ENCODE measurements at places on chromosomes 1 and 21.

GRCh38 chr1:162538815-162539431 is 22.6 kb upstream of the UAP1 start:
- no peak for DNase-seq

DNA sequence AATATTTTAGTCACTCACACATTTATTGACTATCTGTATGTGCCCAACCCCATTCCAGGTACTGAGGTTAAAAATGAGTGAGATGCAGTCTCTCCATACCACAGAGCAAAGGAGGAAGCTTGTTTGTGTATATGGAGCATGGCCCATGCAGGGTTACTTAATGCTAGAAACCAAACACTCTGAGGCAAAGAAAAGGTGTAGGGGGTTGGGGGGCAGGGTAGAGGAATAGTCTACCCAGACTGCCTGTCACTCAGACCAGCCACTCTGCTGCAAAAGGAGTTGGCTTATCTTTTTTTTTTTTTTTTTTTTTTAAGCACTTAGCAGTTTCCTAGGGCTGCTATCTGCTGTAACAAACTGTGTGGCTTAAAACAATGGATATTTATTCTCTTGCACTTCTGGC is 19.8 kb downstream of the PGM1 start:
- no peak for DNase-seq

DNA sequence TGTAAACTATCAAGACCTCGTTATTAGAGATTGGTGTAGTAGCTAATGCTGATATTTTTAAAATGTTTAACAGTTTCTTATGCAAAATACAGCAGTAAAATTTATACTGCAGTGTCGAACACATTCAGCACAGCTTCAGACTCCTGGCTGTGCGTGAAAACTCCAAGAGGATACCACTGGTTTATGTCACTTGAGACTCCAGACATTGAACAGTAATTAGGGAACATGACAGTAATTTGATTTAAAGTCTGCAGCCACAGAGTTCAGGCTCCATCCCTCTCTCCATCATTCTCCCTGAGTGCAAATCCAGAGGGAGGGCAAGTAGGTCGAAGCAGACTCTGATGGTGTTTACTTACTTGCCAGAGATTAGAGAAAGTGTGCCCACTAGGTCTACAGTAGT is 94.2 kb downstream of the AK5 start:
- DNase-seq: no peak

- DNase-seq: no peak
Measured at GRCh38 chr1:243851765-243852164, 1.7 kb upstream of the AKT3 start.

- DNase-seq: no peak
Measured at GRCh38 chr21:35645991-35646390, 414.3 kb downstream of the SETD4 start.
